Stimulated activated CD8-positive, alpha-beta memory T cell treated with anti-CD3 and anti-CD28 coated beads, Interleukin-4, amount 100 ng/mL, for 4 hours (primary cell): ENCODE measurements at places on chromosomes 1 and 21.

DNA sequence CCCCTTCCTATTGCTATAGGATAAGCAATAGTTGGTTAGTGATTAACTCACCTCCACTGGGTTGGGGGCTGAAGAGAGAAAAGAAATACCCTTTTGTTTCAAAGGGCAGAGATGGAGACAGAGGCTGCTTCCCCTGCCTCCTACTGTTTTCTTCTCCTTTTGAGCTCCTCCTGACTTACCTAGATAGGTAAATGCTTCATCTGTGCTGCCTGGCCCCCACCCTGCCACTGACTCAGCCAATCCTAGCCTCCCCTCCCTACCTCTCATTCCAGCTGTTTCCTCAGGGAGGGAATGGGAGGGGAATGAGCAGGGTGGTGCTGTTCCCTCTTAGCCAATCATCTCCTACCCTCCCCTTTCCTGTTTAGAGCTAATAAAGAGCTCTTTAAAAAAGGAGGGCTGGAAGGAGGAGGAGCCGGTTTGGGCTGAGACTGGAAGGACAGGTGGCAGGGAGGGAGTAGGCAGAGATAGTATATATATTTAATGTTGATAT, at the start of gene C1orf116:
C1orf116 (minus strand) TSS at position 229 of the 490 bp plus-strand sequence. CDS start 5,158 bp downstream, outside the sequence.
- DNase-seq = no peak

DNA sequence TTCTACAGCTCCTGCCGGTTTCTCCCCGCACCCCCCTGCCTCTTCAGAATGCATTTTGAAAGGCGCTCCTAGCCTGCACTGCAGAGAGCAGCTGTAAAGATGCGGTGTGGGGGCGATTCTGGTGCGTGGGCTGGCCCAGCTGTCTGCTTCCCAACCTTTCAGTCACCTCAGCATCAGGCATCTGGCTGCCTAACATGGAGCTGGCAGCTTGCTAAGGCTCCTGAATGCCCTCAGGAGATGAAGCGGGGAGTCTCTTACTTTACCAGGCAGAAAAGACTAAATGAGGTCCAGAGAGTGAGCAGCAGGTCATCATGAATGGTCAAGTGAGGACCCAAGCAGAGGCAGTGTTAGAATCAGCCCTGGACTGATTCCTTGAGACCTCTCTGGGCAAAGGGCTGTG, 8.7 kb downstream of the IER5 start:
- no peak for DNase-seq

GRCh38 chr1:152515434-152515783, 1.1 kb downstream of the CRCT1 start:
- no peak for DNase-seq

GRCh38 chr21:21162786-21163185, 164.6 kb downstream of the NCAM2 start:
- DNase-seq = no peak

DNA sequence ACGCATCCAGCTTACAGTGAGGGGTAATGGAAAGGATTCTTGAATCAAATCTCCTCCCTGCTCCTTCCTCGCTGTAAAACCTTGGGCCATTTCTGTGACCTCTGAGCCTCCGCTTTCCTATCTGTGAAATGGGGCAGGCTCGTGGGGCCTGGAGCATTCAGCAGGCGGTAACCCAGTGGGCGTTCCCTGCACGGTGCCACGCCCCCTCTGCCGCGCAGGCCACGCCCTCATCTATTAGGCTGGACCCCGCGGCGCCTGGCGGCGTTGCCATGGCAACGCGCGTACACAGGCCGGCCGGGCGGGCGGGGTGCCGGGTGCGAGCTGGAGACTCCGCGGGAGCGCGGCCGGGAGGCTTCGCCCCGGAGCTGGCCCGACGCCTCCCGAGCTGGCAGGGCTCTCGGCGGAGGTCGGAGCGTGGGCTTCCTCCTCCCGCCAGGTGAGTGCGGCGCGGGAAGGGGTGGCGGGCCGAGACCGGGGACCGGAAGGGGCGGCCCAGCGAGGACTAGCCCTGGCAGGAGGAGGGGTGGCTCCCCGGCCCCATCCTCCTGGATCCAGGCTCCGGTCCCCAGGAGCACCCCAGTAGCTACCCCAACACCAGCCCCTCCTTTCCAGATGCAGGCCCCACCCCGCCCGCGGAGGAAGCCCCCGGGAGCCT, at the start of gene FHAD1:
FHAD1 (plus strand) TSS at position 264 of the 655 bp plus-strand sequence. CDS start 4,562 bp downstream, outside the sequence.
- peak; percentile 25 for DNase-seq

GRCh38 chr1:193514397-193514796, 328.0 kb upstream of the B3GALT2 start:
- DNase-seq = no peak

DNA sequence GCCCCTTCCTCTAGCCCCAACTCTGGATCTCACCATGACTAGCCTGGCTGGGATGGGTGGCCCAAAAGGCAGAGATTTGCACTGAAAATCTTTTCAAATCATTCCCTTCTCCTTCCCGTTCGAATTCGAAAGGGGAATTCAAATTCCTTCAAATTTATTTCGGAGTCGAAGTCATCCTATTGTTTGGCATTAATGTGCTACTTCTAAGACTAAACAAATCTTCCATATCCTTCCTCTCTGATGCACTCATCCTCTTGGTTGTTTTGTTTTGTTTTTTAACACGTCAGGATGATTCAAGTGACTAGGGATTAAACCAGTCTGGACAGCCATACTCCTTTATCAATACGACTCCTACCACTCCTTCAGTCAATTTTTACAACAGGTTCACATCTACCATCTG, 95.5 kb upstream of the SGIP1 start:
- DNase-seq = no peak

GRCh38 chr1:112651205-112651604, 23.3 kb upstream of the MOV10 start:
- no peak for DNase-seq

GRCh38 chr1:14961661-14962267, 191.8 kb upstream of the TMEM51 start:
- no peak for DNase-seq

DNA sequence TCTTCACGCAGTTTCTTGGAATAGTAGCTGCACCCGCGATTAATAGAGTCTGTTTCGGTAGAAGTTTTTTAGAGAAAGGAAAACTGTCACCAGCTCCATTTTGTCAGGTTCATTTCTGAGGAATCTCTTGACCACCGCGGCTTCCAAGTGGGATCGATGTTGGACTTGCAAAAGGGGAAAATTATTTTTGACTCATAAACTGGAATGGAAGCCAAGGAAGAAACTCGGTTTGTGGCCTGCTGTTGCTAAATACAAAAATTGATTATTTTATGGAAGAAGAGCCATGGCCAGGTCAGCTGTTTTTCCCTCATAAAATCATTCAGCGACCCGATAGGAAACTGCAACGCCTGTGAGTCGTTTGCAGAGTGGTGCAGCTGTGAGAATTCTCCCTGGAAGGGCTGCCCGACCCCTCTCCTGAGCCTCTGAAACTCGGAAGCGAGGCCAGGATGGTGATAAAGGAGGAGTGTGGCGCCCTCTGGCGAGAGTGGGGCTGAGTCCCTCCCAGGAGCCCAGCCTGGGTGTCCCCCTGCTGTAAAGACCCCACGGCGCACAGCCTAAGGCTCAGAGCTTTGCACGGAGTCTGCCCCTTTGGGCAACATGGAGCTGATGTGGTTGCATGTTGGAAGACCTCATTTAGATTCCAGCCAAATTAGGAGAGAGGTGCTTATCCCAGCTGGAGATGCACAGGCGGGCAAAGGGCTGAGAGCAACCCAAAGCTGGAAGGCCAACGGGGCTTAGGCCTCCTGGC, 83.6 kb upstream of the SLC25A33 start:
- DNase-seq = peak; percentile 32

DNA sequence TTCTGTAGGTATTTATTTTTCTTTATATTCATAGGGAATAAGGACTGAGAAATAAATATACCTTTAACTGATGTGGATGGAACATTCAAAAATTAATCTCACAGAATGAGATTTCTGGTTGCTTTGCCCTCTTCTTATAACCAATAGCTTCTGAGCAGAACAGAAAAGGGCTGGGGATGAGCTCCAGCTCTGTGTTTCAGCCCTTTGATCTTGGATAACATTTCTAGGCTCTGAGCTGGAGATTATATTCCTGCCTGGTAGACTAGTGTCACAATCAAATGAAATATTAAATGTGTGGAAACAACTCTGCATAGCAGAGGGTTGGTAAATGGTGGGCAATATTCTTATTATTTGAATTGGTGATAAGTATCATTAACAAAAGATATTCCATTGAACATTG, 14.6 kb downstream of the MAP3K21 start:
- no peak for DNase-seq

DNA sequence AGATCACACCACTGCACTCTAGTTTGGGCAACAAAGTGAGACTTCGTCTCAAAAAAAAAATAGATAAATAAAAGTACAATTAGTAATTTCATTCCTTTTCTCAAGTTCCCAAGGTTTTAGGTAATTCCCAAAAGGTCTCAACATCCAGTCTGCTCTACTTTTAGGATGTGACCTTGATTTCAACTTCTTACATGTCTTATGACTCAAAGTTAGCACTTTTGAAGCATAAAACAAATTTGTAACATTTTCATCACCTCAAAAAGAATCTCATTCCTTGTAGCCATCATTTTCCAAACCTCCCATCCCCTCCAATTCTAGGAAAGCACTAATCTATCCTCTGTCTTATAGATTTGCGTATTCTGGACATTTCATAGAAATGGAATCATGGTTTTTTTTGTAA, 32.2 kb downstream of the SNX27 start:
- DNase-seq = no peak

- no peak for DNase-seq
Measured at GRCh38 chr1:196152975-196153374, 455.3 kb downstream of the KCNT2 start.

GRCh38 chr1:24555591-24556413, at the start of gene NCMAP:
TSS of gene NCMAP (plus strand) at chr1:24556087. CDS start at chr1:24595431, 39,344 bp downstream.
- peak; percentile 16 for DNase-seq

DNA sequence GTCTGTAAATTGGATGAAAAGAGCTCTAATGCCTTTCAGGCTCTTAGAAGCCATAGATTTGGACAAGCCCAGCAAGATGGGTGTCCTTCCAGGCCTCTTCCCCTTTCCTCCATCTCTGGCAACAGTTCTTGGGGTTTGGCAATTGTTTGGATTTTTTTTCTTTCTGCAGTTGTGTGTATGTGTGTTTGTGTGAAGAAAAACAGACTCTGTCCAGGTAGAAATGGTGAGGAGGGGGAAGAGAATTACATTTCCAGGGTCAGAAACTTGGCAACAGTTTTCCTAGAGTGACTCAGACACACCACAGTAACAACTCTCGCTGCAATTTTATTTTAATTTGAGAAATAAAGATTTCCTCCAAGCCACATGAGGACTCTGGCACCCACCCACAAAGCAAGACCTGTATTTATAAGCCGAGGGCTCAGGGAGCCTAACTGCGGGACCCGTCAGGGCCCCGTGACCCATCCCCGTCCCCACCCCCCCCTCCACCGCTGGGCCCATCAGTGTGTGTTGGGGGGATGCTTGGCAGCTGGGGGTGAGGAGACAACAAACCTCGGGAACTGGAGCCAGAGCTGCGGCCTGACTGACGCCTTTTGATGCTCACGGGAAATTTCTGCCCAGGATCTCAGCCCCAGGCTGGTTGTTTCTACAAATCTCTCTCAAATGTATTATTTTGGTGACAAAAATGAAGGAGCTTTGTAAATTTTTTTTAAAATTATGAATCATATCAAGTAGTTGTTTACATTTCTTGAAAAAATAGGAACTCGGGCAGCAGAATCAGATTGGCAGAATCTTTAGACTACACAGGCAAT, 4.4 kb downstream of the TMEM200B start:
- no peak for DNase-seq

- DNase-seq = no peak
Measured at GRCh38 chr21:31945546-31945945, 72.7 kb downstream of the HUNK start.

DNA sequence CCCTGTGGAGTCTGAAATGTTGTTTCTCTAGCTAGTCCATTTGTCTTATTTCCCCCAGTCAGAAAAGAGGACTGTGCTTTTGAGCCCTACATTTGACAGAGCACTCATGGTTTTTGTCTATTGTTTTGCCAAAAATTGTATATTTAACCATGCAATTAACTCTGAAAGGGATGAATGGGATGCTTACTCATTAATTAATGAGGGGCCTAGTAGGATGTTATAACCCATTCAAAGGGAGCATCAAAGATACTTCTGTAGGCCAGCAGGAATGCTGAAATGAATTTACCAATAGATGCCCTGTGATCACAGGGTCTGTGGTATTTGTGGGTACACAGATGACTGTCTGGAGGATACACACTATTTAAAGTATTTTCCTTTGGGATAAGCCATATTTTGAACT, 147.7 kb downstream of the FCRL5 start:
- no peak for DNase-seq

- DNase-seq = no peak
Measured at GRCh38 chr1:72105201-72105600, 177.1 kb downstream of the NEGR1 start.

GRCh38 chr1:62625415-62625814, 28.1 kb downstream of the ANGPTL3 start:
- DNase-seq = no peak

DNA sequence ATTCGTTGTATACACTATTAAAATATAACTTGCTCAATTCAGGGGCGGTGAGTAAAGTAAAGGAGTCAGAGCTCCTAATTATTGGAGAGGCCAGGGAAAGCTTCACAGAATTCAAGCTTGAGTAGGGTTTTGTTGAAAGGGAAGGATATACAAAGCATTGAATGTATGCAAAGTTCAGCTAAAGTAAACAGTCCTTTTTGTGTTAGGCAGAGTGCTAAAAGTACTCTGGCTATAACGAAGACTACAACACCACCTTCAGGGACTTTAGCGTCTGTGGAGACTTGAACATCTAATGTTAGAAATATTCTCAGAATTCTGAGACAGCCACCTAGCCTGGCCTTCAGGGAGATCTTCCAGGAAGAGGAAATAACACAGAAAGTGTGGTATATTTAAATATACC, 1.1 kb downstream of the FALEC start:
- no peak for DNase-seq

- DNase-seq = no peak
Measured at GRCh38 chr1:212007886-212008285, 27.5 kb downstream of the INTS7 start.

GRCh38 chr1:23521588-23521987, 9.4 kb downstream of the E2F2 start:
- no peak for DNase-seq

DNA sequence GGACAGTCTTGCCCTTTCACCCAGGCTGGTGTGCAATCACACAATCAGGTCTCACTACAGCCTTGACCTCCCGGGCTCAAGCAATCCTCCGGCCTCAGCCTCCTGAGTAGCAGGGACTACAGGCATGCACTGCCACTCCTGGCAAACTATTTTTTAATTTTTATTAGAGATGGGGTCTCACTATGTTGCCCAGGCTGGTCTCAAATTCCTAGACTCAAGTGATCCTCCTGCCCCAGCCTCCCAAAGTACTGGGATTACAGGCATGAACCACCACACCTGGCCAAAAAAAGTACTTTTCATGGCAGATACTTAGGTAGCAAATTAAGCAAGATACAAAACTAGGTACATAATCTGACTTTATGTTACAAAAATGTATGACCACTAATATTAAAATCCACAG, 8.3 kb downstream of the EIF4G3 start:
- no peak for DNase-seq

GRCh38 chr1:155179112-155180031, 5.7 kb downstream of the TRIM46 start:
- no peak for DNase-seq

DNA sequence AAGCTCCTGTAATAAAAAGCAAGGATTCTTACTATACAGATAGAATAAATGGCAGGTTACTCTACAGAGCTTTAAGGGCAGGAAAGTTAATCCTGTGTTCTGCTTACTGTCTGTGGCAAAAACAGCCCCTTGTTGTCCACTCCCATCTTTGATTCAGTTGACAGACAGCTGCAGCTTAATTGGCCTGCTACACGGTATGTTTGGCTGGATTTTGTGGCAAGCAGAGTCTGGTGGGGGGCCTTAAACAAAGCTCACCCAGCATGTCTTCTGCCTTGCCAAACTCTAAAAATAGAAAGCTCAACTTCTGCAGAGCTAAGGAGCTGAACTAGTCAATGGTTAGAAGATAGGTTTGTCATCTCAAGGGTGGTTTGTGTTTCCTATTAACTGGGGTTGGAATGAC, 407.2 kb downstream of the HLX start:
- no peak for DNase-seq
